ENCODE measurements at places on chromosomes 7 and 10.

DNA sequence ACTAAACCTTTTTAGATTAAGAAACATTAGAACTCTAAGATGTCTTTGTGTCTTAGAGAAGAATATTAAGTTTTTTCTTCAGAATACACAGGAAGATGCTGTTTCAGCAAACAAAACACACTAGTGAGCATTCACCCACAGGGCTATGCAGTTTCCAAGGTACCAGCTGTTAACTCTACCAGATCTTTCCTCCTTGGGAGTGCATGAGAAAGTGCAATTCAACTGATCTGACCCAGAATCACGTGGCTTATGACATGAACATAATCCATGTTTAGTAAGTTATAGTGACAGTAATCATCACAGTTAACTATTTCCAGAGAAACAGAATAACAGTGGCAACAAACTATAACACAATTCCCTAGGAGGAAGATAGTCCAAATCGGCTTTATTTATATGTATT, 270.7 kb downstream of the CACNA2D1 start:
- no peak for DNase-seq

GRCh38 chr7:101862280-101863220, 45.1 kb downstream of the CUX1 start:
- no peak for DNase-seq

- DNase-seq: no peak
Observed at GRCh38 chr7:140594131-140594691, 46.4 kb downstream of the DENND2A start.

- DNase-seq: no peak
Observed at GRCh38 chr7:1152492-1152891, 7.5 kb downstream of the ZFAND2A start.

DNA sequence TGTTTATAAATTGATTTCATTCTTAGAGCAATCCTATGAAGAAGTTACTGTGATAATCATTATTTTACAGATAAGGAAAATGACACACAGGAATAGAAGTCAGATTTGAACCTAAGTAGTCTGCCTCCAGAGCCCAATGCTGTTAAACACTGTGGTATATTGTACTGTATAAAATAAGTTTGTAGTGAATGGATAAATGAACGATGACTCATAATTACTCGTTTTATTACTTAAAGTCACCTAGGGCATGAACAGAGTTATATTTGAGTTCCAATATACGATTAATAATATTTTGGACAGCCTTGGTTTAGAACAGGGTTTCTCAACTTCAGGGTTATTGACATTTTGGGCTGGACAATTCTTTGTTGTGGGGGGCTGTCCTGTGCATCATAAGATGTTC, 7.8 kb upstream of the BTRC start:
- no peak for DNase-seq

DNA sequence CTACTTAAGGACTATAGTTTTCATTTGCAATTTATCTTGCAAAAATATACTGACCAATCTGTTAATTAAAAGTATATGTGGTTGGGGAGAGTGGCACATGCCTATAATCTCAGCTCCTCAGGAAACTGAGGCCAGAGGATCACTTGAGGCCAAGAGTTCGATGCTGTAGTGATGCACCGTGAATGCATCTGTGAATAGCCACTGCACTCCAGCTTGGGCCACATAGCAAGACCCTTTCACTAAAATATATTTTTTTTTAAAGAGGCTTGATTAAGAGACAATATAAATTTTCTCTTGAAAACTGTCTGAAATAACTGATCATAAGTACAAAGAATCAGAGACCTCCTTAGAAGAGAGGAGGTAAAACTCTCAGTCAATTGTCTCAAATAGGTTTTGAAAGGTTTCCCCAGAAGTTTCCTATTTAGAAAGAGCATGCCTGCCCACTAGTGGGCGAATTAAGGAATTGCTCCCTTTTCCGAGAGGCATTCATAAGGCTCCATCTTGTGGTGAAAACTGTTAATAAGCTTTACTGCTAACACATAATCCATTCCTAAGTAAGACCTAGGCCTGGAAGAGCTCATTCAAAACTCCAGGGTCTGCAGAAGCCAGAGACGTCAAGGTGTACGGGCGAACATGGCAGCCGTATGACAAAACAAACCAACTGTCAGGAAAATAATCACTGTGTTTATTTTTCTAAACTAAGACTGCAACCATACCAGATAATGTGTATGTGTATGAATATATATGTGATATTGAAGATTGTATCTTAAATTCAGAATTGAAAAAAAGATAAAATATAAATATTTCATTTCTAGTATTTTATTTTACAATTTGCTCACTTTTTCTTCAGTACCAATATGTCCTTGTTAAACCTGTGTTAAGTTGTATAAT, 6.8 kb upstream of the TAS2R40 start:
- DNase-seq: peak; percentile 93

GRCh38 chr10:96441322-96441885, 72.3 kb downstream of the TLL2 start:
- no peak for DNase-seq

- no peak for DNase-seq
Observed at GRCh38 chr7:130461272-130461671, 20.5 kb upstream of the CEP41 start.

GRCh38 chr10:21497177-21497807, 28.2 kb downstream of the SKIDA1 start:
- DNase-seq: peak; percentile 57

DNA sequence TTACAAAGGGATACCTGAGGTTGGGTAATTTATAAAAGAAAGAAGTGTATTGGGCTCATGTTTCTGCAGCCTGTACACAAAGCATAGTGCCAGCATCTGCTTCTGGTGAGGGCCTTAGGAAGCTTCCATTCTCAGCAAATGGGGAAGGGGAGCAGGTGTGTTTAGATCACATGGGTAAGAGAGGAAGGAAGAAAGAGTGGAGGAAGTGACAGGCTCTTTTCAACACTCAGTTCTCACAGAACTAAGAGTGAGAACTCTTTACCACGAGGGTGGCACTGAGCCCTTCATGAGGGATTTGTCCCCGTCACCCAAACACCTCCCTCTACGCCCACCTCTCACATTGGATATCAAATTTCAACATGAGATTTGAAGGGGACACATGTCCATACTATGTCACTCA, 506 bp upstream of the FAM170B start:
- DNase-seq: no peak

- no peak for DNase-seq
Observed at GRCh38 chr7:30224511-30225062, 59.8 kb upstream of the ZNRF2 start.

- no peak for DNase-seq
Observed at GRCh38 chr10:552679-553078, 136.8 kb downstream of the DIP2C start.

GRCh38 chr7:28104041-28104541, 76.5 kb downstream of the JAZF1 start:
- no peak for DNase-seq

DNA sequence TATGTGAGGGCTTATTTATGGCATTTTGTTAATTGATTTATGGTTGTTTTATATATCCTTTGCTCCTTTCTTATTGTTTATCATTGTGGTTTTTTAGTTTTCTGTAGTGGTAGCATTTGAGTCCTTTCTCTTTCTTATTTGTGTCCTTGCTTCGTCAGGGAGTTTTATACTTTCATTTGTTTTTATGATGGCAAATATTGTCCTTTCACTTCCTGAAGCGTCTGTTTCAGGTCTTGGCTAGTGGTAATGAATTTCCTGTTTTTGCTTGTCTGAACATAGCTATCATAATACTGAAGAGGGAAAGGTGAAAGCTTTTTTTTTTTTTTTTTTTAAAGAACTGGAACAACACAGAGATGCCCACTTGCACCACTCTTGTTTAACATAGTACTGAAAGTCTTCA, 228.2 kb downstream of the ATRNL1 start:
- no peak for DNase-seq

DNA sequence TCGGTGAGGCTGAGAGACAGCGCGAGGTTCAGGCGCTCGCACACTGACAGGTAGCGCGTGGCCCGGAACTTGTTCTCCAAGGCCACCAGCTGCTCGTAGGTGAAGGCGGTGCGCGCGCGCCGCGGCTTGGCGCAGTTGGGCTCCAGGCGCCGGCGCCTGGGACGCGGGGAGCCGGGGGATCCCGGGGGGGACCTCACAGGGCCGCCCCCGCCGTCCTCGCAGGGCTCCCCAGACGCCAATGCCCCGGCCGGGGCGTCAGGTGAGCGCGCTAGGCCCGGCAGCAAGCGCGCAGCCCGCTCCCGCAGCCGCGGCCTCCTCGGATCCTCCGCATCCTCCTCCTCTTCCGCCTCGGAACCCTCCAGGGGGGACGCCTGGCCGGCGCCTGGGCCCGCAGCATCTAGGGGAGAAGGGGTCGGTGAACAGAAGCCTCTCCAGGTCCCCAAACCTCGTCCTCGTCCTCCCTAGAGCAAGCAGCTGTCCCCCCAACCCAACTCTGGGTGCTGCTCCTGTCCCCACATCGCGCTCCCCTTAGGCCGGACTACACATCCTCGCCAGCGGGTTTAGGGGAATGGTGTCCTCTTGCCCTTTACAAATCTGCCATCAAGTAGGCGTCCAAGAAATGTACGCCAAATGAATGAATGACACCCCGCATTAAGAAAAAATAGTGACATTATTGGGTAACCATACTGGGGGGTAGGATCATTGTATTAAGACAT, 1.9 kb downstream of the NKX1-2 start:
- no peak for DNase-seq

- no peak for DNase-seq
Observed at GRCh38 chr7:141674702-141675101, 27.3 kb downstream of the DENND11 start.

GRCh38 chr10:7296648-7297047, 114.2 kb downstream of the SFMBT2 start:
- DNase-seq: no peak

All from pons (tissue), 1 donor.